ENCODE measurements at places on chromosomes 16 and 17.

DNA sequence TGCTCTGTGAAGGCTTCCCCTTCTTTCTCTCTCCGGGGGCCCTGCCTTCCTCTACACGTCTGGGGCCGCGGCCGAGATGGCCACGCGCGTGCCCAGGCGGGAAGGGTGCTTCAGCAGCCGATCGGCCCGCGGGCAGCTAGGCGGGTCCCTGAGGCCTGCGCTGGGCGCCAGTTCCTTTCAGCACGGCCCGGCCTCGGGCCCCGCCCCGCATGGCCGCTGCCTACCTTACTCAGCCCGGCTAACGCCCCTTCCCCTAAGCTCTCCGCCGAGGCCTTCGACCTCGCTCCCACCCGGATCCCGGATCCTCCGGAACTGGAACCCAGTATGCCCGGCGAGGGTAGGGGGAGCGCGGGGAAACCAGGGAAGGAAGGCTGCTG is 335 bp downstream of the TMEM11 start:
- DNase-seq = no peak

- no peak for DNase-seq
Observed at GRCh38 chr16:23856251-23856709, 20.5 kb downstream of the PRKCB start.

DNA sequence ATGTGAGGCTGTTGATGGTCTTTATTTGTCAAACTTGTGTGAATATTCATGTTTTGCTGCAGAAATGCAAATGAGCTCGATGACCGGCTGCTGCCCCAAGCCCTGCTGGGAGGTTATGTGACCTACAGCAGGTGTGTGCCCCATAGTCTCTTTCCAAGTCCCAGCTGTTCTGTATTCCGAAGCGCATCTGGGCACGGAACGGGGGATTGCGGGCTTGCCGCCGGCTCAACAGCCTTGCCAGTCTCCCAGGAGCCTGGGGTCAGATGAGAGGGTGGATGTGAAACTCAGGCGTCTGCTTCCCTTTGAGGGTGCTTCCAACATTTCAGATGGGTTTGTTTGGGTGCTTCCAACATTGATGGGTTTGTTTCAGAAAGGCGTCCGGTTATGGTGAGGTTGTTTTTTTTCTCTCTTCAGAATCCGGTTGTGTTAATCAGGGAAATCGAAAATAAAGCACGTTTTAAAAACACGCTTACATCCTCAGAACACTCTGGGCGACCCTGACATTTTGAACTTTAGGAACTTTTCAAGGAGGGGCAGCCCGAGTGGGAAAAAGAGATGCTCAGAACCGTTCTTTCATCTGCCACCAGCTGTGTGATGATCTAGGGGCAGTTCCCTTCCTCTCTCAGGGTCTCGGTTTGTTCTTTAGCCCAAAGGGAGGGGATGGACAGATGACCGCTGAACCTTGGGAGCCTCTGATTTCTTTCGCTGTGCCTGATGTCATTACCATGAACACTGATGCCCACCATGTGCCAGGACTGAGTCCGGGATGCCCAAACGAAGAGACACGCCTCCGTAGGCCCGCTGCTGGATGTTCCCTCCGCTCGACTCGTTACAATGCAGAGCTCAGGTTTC is 47.8 kb upstream of the AMZ2 start:
- DNase-seq = no peak

- no peak for DNase-seq
Observed at GRCh38 chr17:81453712-81454111, 58.5 kb downstream of the BAHCC1 start.

DNA sequence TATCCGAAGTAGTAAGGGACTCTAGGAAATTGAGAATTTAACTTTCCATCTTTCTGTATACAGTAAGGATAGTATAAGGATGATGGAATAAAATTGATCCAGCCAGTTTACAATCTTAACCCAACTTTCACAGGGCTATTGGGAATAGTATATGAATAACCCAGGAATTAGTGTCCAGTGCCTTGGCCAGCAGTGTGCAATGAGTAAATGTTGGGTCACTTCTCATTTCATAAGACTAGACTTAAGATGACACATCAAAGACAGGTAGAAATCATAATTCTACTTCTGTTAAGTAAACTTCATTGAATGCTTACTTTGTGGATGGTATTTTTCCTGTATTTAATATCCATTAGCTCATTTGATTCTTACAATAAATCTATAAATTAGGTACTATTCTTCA is 949.6 kb upstream of the GOT2 start:
- DNase-seq = no peak

DNA sequence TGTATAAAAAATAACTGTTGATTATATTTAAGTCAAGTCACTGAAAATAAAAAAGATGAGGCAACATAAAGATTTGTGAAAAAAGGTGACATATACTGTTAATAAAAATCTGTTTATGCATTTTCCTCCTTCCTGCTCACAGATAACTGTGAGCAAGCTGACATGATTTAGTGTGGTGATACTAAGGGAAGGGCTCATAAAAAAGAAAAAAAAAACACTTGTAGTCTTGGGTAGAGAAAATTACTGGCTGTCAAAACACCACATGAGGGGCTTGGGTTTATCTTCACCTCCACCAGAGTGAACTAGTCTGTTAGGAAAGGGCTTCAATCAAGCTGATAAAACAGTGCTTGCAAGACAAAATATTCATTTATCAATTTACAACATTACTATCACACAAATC is 247.6 kb downstream of the CNTNAP4 start:
- DNase-seq = no peak

DNA sequence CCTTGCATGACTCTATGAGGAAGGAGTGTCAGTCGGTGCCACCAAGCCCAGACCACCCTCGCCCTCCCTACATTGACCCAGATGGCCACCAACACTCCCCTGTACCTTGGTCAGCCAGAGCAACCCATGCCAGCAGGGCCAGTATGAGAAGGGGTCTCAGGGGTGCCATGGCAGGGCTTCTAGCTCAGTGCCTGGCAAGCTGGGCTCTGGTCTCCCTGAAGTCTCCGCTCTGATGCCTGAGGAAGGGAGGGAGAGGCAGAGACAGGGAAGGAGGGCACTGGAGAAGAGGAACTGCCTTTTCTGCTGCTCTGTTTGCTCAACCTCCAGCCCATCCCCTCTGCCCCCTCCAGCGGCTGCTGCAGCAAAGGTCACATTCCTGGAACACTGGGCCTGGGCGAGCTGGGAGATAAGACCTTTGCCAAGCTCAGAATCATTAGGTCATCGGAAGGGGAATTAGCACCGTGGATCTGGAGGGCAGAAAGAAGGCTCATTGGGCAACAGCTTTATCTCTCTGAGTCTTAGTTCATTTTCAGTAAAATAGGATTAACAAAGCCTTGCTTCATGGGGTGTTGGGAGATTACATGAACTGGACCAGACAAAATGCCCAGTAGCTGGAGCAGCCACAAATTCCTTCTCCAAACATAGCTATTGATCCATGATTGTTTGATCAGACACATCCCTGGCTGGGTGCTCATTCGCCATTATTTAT is at the start of gene VTN:
Gene VTN, minus strand, starts transcription at position 273 of the 709 bp plus-strand sequence. Its CDS starts 104 bp downstream, at position 169.
- DNase-seq = no peak

GRCh38 chr17:41494524-41494923 is 4.8 kb upstream of the KRT36 start:
- DNase-seq = no peak

DNA sequence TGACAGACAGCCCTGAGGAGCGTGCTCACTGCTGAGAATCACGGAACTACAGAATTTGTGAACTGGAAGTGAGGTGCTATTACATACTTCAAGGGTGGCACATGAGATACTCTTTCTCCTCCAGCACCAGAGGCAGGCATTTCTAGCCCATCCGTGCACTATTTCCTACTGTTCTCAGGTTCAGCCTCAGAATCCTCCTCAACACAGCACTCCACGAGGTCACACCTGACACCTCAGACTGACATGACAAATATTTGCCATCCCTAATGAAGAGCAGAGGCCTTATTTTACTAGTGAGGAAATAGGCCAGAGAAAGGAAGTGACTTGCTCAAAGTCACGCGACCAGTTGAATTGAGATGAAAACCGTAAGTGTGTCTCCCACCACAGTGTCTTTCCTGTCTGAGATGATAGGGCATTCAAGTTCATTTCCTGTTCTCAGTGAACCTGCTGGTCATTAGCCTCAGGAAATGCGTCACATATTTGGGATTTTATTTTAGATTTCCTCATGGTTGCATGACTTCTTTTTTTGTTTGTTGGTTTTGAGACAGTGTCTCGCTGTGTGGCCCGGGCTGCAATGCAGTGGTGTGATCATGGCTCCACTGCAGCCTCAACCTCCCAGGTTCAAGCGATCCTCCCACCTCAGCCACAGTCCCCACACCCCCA is 23.6 kb downstream of the SEZ6 start:
- DNase-seq = no peak

Data from hypothalamus (tissue), 51 donors.